ENCODE measurements at places on chromosomes 1 and 21.
A peak's percentile ranks its signal among the peaks of the same experiment; 100 is the strongest.

DNA sequence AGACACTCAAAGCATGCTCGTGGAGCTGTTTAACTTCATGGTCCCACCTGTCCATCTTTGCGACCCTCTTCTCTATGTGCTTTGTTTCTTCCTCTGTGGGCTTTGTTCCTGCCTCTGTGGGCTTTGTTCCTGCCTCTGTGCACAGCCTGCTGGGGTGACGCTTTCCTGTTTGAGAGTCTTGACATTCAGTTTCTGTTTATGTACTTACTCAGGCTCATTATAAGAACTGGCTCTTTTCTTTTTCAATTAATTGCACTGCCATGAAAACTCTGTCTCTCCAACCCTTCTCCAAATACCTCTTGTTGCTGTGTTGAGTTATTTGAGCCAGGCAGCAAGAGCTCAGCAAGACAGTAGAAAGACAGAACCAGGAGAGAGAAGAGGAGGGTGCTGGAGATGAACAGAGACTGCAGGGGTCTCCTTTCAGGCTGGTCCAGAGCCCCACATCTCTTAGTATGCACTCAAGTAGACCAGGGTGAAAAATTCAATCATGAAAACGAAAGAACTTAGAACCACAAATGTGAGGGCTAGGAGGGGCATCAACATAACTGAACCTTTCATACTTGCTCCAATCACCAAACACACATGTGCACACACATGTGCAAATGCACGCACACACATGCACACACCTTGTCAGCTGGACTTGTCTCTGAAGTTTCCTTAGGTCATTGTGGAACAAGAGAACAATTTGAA lies 88.3 kb upstream of the SGIP1 start:
- no peak for DNase-seq

DNA sequence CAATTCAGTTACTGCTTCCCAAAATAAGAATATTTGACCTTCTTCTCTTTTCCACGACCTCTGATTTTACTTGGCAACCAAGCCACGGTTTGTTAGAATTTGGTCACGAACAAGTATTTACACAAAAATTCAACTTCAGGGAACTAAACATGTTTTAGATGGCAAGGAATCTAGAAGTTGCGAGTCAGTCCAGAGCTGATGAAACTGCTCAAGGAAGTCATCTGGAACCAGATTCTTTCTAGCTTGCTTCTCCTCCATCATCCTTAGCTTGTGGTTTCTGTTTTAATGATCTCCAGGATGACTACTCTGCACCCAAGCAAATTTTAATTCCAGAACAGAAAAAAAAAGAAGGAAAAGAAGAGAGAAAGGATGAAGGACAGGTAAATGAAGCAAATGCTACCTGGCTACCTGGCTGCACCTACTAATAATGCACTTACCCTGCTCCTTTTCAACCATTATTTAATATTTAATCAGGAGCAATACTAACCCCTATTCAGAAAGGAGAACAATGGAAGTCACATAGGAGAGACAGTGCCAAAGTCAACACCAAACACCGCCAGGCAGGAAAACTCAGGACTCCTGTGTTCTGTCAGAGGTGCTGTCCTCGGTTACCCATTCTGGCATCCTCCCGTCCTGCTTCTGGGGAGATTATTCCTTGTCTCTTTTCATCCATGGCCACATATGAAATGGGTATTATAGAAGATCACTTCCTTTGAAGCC lies 54.2 kb upstream of the RGS7 start:
- no peak for DNase-seq

DNA sequence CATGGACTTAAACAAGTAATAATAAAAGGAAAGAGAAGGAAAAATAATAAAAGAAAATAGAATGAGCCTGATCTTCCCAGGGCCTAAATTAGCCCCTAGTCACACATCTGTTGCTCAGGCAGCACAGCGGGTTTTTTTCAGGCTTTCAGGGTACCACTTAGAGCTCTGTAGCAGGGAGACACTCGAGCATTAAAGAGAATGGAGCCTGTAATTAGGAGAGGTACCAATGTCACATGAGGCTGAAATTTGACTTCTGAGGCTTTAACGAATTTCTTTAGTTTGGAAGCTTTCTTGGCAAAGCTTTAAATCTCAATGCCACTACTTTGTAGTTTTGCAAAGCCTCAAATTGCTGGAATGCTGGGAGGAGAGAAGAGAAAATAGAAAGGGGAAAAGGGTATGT lies 116.3 kb downstream of the AK5 start:
- no peak for DNase-seq

DNA sequence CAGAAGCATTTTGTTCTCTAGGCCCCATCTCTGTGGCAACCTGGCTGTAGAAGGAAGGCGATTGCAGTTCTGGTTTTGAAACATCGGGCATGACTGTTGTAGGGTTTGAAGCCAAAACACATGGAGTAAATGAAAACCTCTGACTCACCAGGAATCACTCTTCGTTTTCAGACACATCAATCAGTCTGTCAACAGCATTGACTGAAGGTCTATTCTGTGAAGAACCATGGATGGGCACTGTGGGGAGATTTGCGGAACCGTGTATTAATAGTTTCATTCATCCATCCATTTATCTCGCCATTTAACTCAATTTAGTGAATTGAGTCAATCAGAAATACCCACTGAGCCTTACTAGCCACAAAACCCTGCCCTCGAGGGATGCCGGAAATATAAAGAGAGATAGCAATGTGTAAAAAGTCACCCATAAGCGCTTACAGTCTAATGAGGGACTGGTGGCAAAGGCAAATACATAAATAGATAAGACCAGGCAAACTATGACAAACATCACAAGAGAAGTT lies 364.6 kb upstream of the PROX1 start:
- no peak for DNase-seq

DNA sequence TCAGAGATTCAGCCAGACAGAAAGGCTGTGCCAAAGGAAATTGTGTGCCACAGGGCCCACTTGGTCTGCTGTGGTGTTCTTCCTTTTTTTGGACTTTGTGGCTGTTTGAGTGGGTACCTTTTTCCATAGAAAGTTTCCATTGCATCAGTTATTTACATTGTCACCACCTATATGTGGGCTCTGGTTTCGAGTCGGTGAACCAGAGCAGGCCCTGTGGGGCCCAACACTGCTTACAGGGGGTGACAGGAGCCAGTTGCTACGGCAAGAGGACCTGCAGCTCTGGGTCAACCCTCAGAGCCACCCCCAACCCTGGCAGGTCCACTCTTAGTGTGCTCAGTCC lies 157.0 kb upstream of the EDN2 start:
- DNase-seq, result no peak

GRCh38 chr1:43783671-43784205 lies 76.4 kb downstream of the ST3GAL3 start:
- no peak for DNase-seq

- DNase-seq, result no peak
Observed at GRCh38 chr1:37606481-37607263, 10.9 kb upstream of the GNL2 start.

- DNase-seq, result no peak
Observed at GRCh38 chr21:29943885-29944284, 4.1 kb upstream of the GRIK1 start.

DNA sequence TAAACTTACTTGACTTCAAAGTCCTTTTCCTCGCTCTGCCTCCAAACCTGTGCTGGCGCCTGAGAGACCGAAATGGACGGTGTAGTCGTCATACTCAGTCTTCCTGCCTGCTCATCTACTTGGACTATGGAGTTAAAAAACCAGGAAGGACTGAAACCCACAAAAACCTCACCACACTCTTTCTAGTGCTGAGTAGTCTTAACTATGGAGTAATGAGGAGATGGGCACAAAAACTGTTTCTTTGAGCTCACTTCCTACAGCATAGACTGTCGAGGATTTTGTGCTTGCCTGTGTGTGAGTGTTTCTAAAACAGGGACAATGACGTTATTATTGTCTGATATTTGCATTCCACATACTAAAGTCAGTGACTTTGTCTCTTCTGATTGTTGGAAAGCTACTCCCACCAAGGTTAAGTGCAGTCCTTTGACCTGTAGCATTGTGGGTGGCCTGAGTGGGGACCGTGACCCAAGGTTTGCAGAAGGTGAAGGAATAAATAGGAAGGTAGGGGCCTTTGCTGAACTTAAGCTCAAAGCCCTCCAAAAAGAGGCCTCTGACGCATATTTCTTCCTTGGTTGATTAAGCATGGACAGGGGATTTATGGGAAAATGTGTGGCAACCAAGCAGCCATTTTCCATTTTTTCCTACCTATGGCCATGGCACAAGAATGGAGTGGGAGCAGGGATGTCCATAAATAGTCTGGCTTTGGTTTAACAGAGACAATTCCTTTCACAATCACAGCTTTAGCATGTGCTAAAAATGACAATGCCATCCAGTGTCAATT lies 109.6 kb downstream of the ZBTB18 start:
- DNase-seq, result no peak

DNA sequence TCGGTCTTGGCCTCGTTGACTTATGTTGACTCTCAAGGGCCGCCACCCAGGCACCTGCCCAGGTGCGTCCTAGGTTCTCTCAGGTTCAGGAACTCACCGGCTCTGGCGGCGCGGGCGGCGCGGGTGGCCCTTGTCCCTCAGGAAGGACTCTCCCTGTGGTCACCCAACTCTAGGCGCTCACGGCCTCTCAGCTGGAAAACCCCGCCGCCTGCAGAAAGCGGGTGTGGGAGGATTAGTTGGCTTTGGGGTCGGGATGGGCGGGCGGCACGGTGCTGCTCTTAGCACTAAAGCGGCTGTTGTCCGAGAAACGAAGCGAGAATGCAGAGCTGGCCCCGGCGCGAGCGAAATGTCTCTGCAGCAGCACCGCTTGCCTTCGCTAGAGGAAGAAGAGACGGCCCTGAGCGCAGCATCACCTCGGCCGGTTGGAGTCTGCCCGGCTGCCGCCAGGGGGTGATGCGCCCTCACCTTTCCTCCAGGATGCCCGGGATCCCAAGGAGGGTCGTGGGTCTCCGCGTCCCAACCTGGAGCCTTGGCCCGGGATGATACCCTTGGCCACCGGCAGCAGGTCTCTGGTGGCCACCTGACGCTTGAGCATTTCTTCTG lies 8.1 kb upstream of the TADA1 start:
- DNase-seq, result no peak

- DNase-seq, result no peak
Observed at GRCh38 chr1:68229650-68230483, 2.5 kb downstream of the WLS start.

- no peak for DNase-seq
Observed at GRCh38 chr21:15521644-15522001, 208.2 kb upstream of the USP25 start.

DNA sequence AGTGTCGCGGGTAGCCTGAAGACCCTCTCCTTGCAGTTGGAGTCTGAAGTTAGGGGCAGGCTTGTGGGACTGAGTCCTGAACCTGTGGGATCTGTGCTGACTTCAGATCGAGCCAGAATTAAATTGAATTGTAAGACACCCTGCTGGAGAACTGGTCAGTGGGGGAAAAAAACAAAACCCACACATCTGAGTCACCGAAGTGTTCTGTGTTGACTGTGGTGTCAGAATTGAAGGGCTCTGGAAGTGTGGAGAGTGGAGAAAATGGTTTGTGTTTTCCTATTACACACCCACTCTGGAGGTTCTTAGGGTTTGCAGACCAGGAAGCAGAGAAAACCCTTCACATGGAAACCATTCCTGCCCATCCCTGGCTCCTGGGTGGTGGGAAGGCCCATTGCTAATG lies 209.5 kb upstream of the GALNT2 start:
- DNase-seq, result no peak

DNA sequence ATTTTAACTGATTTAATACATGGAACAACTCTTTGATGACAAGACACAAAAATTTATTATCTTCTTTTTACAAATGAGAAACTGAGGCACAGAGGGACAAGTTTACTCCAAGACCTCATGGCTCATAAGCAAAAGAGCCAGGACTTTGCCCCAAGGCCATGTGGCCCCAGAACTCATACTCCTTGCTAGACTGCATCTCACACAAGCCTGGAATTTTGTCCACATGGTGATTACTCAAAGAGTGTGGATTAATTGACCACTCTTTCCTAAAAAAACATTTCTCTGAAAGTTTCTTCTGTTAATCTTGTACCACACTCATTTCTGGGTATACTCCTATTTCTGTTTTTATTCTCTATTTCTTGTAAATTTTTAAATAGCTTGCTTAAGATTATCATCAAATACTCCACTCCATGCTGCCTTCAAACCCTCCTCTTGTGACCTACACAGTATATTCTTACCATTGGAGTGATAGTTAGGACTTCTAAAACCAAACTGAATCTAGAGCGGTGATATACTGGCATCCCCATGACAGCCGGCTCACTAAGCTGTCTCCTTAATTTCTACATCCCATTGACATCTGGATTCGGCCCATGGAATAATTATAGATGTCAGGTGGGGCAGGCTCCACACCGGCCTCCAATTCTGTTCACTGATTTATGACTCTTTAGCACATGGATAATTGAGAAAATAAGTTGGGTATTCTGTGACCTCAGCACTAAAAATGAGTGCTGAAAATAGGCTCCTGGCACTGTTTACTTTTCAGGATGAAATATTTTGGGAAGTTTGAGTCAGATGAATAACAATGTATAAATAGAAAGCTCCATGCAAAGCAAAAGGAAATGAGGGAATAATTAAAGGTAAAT lies 16.1 kb downstream of the RGS4 start:
- no peak for DNase-seq

DNA sequence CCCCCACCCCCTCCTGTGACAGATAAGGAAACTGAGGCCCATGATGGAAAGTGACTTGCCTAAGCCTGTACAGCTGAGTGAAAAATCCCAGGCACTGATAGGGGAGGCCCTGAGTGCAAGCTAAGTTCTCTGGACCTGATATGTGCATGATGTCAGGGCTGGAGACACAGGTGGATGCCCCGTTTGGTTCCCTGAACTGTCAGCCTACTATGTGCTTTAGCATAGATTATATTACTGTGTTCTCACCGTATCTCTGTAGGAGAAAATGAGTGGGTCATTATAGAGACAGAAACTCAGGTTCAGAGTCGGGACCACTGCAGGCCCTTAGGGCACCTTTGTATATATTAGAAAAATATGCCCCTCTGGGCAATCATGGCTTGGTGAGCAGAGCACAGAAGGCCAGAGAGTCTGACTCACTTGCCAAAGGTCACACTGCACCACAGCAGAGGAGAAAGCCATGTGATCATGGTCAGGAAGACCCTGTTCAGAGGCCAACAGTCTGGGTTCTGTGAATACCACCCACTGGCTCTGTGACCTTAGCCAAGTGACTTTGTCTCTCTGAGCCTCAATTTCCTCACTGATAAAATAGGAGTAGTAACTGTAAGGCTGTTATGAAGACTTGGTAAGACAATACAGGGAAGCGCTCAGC lies 145.8 kb upstream of the WNT4 start:
- DNase-seq, result peak; percentile 12

GRCh38 chr1:147084273-147085096 lies 87.8 kb downstream of the PRKAB2 start:
- DNase-seq, result peak; percentile 74

DNA sequence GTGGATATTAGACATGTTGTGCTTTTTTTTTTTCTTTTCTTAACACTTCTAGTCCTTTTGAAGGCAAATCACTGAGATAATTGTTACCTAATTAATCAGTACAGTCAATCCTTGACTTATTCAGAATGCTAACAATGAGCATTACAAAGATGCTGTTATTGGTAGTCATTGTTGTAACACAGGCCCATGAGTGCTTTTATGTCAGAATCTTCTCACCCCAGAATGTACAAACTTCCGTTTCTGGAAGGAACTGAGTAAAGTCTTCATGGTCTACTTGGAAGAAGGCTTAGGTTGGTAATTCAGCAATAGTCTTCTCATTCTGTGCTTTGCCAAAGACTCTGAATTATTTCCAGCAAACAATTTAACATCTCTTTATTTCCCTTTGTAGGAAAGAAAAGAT lies 3.1 kb downstream of the KCNK1 start:
- DNase-seq, result no peak

Data from HepG2 (cell line).